Skin of body (tissue), 3 donors: ENCODE measurements at places on chromosomes 2 and 18. TPM values are rescaled to one million over a fixed set of nuclear protein-coding genes. Genes with fewer than 3 reads are reported as not detected.

Gene CROCC2
- total RNA-seq = 0.30 TPM

Gene PPP1R1C
- 0.59 TPM for total RNA-seq

Gene NCKAP5
- total RNA-seq = 33.3 TPM

- DNase-seq = no peak
Measured at GRCh38 chr2:146818122-146818521, 1026.7 kb upstream of the ACVR2A start.

GRCh38 chr2:152500772-152501171 is 165.8 kb downstream of the FMNL2 start:
- no peak for DNase-seq
